ENCODE measurements at places on chromosomes 4 and X.

- peak; percentile 64 for DNase-seq
Observed at GRCh38 chr4:183241322-183241640, 78.8 kb downstream of the CLDN22 start.

- no peak for DNase-seq
Observed at GRCh38 chr4:140935254-140935653, 179.1 kb upstream of the TBC1D9 start.

DNA sequence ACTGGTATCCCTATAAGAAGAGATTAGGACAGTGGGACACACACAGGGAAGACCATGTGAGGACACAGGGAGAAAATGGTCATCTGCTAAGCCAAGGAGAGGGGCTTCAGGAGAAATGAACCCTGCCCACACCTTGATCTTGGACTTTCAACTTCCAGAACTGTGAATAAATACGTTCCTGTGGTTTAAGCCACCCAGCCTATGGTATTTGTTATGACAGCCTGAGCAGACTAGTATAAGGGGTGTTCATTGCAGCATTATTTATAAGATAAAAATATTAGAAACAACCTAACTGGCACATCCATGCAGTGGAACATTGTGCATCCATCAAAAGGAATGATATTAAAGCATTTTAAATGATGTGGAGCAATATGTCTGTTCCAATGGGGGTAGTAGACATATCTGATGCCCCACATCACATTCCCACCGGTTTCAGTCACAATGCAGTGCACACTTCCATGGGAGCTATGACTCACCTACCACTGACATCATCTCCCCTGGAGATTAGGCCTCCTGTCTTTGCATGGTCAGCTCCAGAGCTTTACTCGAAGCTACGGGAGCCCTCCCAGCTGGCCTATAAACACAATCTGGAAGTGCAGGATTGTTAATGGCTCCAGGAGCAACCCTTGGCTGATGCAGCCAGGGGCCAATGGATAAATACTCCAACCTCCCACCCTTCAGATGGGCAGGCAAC, 38.9 kb upstream of the MAMLD1 start:
- DNase-seq, result peak; percentile 79

DNA sequence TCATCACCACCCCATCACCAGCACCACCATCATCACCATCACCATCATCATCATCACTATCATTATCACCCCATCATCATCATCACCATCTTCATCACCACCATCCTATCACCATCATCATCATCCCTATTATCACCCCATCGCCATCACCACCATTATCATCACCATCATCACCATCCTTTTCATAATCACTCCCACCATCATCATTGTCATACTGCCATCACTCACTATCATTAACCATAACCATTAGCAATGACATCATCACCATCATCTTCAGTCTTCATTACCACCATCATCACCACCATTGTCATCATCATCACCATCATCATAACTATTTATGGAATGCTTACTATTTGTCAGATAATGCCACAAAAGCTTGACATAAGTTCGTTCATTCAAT, 35.7 kb downstream of the CRMP1 start:
- no peak for DNase-seq

- peak; percentile 37 for DNase-seq
Observed at GRCh38 chr4:8241895-8242696, 27.5 kb upstream of the HTRA3 start.

DNA sequence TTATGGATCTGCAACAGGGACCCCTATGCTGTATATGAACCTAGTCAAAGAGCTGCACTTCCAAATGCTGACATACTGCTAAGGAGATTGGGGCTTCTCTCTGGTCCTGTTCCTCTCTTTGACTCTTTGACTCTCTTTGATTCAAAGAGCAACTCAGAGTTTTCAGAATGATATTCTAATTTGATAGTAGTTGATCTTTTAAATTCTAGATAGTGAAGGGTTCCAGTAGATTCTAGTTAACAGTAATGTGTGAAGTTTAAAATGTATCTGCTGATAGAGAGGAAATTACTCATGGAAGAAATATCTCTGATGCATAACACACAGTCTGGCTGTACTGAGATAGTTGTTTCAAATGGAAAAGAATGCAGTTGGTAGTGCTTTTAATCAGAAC, 239.1 kb downstream of the RASL11B start:
- DNase-seq, result peak; percentile 70

GRCh38 chr4:7933651-7934510, 5.8 kb downstream of the AFAP1 start:
- DNase-seq, result no peak

DNA sequence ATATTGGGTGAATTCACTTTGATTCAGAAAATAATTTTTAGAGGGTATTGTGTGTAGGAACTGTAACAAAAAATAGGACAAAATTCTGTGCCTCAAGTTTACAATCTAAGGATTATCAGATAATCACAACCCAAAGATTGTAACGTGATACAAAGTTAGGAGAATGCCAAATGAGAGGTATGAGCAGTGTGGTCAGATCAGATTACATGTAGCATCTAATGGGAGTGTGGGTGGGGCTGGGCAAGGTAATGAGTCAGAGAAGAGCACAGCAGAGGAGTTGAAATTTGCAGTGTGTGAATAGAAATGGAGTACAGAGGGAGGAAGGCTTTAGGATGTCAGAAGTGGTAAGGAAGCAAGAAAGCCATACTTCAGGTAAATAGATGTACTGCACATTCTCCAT, 103.4 kb upstream of the TEX13A start:
- DNase-seq, result peak; percentile 75

DNA sequence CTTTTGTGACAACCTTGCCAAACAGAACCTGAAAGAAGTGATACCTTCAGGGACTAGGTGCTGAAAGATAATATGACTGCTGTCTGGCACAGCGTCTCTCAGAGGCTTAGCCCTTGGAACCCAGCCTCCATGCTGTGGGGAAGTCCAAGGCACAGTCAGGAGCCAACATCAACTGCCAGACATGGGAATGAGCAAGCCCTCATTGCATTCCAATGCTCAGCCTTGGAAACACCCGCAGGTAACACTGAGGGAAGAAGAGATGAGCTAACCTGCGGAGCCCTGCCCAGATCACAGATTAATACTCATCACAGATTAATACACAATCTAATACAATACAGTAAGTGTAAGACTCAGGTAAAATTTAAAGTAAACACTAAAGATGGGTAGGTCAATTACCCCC, 31.5 kb downstream of the LDB2 start:
- DNase-seq, result no peak

DNA sequence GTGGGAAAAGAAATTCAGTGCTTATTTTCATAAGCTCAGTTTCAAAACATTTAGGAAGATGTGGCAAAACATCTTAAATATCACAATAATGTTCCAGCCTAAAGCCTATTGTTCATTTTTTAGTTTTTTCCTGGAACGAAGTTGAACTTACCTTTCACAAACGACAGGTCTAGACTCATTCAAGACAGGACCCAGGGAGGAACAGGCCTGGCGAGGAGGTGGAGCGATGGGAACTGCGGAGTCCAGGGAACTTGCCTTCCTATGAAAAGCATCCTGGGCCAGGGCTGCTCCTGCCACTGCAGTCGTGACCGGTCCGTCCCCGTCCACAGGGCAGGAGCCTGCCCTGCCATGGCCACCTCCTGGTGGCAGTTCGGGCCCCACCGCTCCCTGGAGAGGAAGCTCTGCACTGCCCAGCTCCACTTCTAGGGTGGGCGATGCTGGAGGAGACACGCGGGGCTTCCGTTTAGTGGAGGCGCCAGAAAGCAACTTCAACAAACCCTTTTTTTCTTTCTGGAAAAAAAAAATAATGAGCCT, 96.7 kb upstream of the CBR4 start:
- no peak for DNase-seq

- DNase-seq, result no peak
Observed at GRCh38 chr4:107987916-107988762, 1.6 kb upstream of the HADH start.

- no peak for DNase-seq
Observed at GRCh38 chr4:120918788-120919187, 3.7 kb downstream of the PRDM5 start.

GRCh38 chr4:7770224-7771050, 169.2 kb downstream of the AFAP1 start:
- peak; percentile 7 for DNase-seq

DNA sequence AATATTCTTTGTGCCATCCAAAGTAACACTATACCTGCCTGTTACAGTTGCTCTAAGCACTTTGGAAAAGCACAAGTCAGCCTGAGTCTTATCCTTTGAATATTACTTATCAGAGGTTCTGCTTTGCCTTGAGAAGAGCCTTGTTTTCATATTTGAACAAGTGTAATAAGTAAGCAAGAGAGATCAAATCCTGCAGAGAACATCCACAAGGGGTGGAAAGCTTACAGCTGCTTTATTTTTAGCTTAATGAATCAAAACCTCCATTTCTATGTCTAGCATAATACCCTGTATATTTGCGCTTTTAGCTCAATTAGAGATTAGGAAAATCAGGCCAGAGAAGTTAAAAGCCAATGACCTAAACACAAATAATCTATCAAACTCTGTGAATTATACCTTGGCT, 139.8 kb downstream of the CDS1 start:
- no peak for DNase-seq

DNA sequence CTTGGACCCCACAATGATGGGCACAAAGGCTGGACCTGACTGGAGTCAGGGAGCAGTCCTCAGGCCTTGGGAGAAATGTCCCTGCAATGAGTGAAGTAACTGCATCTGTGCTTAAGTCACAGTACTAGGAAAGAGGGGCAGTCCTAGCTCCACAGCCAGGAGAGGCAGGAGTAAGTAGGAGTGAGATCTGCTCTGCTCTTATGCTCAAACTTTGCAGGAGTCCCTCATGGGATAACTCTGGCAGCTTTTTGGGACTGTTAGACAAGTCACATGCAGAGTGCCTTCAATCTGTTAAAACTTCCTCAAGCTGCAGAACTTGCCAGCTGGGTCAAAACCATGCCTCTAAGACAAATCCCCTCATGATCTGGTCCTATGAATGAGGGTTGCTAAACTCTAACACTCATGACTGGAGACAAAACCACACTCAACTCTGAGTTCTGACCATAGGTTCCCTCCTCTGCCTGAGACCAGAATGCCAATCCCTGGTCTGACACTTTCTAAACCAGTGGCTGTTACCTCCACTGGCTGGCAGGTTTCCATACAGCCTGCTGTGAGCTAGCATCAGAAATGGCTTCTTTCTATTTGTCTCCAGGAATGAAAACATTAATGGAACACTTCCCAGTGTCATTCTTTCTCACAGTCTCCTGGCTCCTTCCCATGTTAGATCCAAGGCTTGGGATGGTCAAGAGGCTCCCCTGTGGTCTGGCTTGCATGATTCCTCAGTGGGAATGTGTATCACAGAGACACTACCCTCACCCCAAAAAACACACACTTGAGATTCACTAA, 819.3 kb downstream of the PCDH7 start:
- no peak for DNase-seq

GRCh38 chrX:153732401-153732800, 7.7 kb downstream of the ABCD1 start:
- DNase-seq, result no peak

- DNase-seq, result no peak
Observed at GRCh38 chr4:14115106-14115505, 487.6 kb upstream of the BOD1L1 start.

DNA sequence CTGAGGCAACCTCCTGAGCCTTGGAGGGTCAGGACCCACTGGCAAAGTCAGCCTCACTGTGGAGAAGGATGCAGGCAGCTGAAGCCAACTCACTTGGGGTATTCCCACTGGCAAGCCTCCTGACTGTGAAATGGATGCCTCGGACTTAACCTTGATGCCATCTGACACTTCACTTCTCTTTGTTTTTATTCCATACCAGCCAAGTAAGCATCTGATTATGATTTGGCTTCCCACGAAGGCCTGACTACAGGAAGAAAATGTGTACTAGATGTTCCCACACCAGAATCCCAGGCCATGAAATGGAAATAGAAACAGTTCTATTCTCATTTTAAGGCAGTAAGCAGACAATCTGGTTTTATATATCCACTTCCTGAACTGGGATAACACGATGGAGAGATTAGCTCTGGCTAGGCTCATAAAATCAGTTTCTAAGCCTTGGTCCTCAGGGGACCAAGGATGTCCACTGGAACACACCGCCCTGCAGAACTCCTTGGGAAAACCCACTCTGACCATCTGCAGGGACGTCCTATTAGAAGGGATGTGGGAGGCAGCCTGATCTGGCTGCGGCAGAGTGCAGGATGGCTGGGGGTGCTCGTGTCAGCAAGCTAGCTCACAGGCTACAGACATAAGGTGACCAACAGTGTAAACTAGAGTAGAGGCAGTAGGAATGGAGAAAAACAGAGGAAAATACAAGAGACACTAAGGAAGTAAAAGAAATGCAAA, 89.3 kb downstream of the TSPAN5 start:
- no peak for DNase-seq

- no peak for DNase-seq
Observed at GRCh38 chr4:95415346-95415771, 133.4 kb downstream of the UNC5C start.

GRCh38 chrX:30627818-30628652, 25.2 kb upstream of the GK start:
- no peak for DNase-seq

DNA sequence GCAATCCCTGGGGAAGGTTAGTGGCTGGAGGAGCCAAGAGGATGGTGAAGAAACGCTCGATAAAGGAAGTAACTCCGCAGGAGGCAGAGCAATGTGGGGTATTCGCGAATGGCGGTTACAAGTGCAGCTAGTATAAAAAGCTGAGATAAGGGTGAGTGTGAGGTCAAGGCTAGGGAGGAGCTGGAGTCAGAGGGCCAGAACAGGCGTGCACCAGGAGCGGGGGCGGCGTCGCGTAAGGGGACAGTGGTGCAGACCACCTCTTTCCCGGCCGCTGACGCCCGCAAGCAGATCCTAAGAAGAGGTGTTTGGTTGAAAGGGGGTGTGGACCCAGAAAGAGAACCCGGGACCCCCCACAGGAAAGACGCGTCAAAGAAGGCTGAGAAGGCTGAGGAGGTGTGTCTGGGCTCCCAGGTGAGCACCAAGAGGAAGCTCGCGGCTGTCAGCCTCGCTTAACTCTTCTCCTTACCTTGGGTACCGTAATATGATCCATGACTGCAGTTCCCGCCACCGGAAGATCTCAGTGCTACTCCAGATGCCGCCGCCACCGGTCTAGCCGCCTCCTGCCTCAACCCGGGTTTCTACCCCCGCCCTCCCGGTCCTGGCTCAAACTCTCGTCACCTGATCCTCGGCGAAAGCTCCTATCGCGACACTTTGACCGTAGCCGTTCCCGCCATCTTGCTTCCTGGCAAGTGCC, at the start of gene MTMR8:
MTMR8 (minus strand) TSS at position 579 of the 694 bp plus-strand sequence; CDS start at position 490, 89 bp downstream.
- no peak for DNase-seq

GRCh38 chr4:33072298-33073089, 2352.3 kb downstream of the PCDH7 start:
- no peak for DNase-seq

- no peak for DNase-seq
Observed at GRCh38 chrX:14352511-14352910, 176.8 kb upstream of the GLRA2 start.

GRCh38 chr4:124085561-124086180, 626.9 kb downstream of the ANKRD50 start:
- DNase-seq, result no peak

- DNase-seq, result no peak
Observed at GRCh38 chrX:69298466-69299140, 133.3 kb upstream of the PJA1 start.

DNA sequence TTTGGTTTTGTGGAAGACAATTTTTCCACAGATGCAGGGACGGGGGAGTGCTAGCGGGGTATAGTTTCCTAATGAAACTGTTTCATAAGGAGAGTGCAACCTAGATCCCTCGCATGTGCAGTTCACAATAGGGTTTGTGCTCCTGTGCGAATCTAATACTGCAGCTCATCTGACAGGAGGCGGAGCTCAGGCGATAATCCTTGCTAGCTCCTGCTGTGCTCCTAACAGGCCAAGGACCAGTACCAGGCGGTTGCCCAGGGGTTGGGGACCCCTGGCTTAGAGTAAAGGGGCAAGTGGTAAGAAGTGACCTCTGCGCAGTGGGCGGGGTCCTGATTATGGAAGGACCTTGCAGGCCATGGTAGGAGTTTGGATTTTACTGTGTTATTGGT, 3.8 kb downstream of the SCML1 start:
- DNase-seq, result no peak

All from HCEC 1CT (cell line).